B cell (primary cell): ENCODE measurements at places on chromosomes 6 and 20.

- no peak for DNase-seq
Measured at GRCh38 chr20:6034134-6034969, 19.5 kb downstream of the LRRN4 start.

DNA sequence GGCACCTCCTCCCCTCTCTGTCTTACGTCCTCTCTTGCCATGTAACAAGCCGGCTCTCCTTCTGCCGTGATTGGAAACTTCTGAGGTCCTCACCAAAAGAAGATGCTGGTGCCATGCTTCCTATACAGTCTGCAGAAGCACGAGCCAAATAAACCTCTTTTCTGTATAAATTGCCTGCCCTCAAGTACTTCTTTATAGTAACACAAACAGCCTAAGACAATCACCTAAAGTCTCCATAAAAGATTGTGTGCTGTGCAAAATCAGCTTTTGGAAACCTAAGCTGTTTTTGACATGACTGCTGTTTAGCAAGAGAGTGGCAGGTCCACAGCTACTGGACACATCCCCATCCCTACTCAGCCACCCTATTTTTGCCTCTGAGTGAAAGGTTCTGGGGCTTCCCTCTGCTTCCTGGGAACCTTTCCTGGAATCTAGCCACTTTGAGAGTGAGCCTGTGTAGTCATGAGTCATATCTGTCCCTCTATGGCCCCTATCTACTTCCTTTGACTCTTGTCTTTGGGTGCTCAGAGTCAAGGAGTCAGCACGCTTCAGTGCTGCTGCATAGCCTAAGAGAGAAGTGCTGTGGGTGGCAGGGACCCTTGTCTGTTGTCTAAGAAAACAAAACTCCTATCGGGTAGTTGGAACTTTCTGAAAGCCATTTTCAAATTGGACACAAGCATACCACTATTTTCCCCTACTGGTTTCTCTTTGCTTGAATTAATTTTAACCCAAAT lies 110.0 kb downstream of the PPP1R14C start:
- no peak for DNase-seq

GRCh38 chr6:42100029-42100901 lies 42.2 kb downstream of the C6orf132 start:
- no peak for DNase-seq

- no peak for DNase-seq
Measured at GRCh38 chr20:36631646-36632045, 14.3 kb downstream of the SLA2 start.

GRCh38 chr6:118903138-118903537 lies 9.2 kb downstream of the ASF1A start:
- no peak for DNase-seq

GRCh38 chr6:129954749-129955431 lies 63.5 kb upstream of the L3MBTL3 start:
- no peak for DNase-seq

DNA sequence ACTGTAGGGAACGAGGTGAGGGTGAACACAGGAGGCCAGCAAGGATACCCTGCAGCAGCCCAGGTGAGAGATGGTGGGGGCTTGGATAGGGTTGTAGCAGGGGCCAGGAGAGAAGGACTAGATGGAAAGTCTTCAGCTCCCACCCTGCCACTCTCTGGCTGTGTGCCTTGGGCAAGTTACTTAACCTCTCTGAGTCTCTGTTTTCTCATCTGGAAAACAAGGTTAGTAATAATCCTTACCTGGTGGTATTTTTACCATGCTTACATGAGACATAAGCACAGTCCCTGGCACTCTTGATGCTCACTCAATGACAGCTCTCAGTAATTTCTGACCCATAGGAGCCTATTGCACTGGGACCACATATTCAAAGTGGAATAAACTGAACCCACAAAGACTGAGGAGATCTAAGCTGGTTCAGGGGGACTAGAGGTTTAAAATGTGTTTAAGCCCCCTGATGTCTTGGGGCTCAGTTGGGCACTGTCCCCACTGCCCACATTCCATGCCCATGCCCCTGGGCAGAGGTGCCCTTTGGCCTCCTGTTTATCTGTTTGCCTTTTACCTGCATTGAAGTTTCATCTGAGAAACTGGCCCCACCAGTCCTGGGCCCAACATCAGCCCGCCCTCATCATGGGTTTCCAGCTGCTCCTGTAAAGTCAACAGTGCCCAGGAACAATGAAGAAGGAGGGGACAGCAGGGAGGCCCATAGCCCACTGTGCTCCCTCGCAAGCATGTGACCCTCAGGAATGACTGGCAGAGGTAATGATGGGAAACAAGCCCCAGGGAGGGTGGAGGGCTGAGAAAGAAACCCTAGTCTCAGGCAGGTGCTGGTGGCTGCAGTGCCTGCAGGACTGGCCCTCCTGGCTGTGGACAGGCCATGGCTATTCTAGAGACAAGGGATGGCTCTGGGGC lies 104.0 kb downstream of the VEGFA start:
- no peak for DNase-seq

DNA sequence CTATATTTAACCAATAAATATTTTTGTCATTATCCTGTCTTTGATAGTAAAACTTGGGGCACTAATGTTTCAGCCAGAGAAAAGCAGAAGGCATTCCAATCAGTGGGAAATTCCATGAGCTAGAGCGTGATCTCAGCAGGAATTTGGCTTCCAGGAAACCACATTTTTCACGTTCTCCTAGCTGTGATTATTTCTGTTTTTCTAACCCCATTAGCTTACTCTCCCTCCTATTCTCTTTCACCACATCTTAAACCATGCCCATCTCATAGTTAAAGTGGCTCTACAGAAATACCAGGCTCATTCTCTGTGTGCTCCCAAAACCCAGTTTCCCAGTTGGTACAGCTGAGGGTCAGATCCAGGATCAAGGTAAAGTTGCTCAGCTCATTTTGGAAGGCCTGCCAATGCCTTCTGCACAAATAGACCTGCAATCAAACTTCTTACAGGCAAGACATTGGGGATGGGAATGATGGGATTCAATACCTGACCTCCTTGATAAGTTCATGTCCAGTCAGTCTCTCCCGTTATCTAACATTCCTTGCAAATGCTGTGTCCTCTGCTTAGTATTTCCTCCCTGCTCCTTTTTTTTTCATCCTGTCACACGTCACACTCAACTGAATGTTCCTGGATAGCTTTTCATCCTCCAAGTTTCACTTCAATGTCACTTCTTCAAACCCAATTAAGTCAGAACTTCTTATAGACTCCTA lies 33.1 kb upstream of the TMEM30A start:
- DNase-seq, result no peak

DNA sequence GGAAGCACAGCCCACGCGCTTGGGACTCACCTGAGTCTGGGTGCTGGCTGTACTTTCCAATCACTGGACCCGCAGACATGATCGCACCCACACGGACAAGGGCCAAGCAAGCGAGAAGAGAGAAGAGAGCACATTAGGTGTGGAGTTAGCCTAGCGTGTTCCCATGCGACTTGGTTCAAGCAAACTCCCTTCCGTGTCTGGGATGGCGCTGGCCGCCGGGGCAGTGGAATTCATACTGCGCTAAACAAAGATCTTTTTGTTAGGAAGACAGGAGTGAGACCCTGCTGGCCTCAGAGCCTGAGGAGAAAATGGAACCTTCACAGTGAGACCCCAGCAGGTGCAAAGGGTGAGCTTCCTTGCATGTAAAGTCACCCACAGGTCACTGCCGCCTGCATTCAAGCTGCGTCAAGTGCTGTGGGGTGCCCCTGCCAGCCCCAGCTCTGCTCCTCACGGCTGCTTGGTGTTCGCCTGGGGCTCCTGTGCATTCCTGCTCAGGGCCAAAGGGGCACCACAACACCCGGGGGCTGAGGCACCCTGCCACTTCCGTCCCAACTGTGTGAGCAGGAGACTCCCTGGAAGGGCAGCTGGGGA lies 26.4 kb downstream of the PSMG4 start:
- DNase-seq, result no peak

- no peak for DNase-seq
Measured at GRCh38 chr6:149147938-149148718, 169.4 kb upstream of the TAB2 start.

DNA sequence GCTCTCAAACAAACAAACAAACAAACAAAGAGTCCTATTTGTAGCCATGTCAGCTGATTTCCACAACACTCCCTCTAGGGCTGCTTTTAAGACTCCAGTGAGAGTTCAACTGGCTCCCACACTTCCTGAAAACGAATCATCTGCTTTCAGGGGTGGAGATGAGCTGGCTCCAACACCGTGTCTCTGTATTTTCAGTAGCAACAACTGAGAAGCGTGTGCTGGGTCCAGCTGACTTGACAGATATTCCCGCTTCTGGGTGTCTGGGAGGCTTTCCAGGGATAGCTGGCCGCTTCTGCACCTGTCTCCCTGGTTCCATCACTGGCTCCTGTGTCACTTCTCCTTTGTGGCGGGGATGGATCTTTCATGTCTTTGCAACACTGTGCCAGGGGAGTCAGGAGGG lies 272.5 kb upstream of the SOX4 start:
- no peak for DNase-seq

- DNase-seq, result no peak
Measured at GRCh38 chr6:24188578-24189080, 62.6 kb downstream of the NRSN1 start.
